H9 (cell line): ENCODE measurements at places on chromosomes 12 and 14. TPM values are rescaled to one million over a fixed set of nuclear protein-coding genes. Genes with fewer than 3 reads are reported as not detected.
A peak's percentile ranks its signal among the peaks of the same experiment; 100 is the strongest.

- no peak for DNase-seq
Measured at GRCh38 chr14:32129124-32129523, 52.0 kb downstream of the ARHGAP5 start.

GRCh38 chr14:55449116-55449515 is 8.7 kb upstream of the TBPL2 start:
- no peak for DNase-seq

- DNase-seq: peak; percentile 69
Measured at GRCh38 chr14:22391908-22392565, 197.0 kb downstream of the DAD1 start.

DNA sequence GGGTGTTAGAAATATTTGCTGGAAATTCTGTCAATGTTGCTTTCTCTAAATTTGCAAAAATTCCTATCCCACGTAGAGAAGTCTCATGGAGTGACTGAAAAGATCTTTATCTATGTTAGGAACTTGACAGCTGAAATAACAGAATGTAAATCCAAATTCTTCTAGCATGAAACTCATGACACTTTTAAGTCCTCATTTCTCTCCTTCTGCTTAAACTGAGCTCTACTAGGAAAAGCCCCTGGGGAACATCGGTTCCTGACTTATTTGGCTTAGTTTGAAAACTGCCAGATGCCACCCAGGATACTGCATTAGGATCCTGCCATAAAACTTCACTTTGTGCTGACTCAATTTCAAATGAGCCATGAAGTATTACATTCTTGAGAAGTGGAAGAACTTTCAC is 426.0 kb downstream of the GALC start:
- DNase-seq: no peak

GRCh38 chr12:94255006-94255405 is 106.6 kb downstream of the PLXNC1 start:
- DNase-seq: no peak

DNA sequence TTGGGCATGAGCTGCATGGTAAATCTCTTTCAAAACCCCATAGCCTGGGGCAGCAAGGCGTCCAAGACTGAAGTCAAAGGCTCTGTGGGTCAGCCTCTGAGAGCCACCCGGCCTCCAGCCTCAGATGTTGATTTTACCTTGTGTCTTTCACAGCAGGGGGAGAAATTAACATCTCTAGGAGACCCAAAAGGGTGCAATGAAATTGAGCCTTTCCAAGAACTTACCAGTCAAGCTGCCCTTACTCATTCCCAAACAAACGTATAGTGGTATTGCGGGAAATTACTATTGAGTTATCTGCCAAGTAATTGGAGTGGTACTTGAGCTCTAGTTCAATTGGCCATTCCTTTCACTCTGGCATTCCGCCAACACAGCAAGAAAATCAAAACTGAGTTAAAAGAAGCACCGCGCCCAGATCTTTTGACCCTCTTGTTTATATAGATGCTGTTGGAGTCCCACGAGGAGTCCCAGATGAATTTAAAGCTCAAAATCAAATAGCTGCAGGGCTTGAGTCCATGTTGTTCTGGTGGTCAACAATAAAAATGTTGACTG is 380.7 kb upstream of the SYT1 start:
- no peak for DNase-seq

GRCh38 chr12:107243341-107243740 is 150.0 kb upstream of the CRY1 start:
- no peak for DNase-seq

GRCh38 chr14:104975481-104976197 is 2.5 kb downstream of the AHNAK2 start:
- peak; percentile 55 for DNase-seq

DNA sequence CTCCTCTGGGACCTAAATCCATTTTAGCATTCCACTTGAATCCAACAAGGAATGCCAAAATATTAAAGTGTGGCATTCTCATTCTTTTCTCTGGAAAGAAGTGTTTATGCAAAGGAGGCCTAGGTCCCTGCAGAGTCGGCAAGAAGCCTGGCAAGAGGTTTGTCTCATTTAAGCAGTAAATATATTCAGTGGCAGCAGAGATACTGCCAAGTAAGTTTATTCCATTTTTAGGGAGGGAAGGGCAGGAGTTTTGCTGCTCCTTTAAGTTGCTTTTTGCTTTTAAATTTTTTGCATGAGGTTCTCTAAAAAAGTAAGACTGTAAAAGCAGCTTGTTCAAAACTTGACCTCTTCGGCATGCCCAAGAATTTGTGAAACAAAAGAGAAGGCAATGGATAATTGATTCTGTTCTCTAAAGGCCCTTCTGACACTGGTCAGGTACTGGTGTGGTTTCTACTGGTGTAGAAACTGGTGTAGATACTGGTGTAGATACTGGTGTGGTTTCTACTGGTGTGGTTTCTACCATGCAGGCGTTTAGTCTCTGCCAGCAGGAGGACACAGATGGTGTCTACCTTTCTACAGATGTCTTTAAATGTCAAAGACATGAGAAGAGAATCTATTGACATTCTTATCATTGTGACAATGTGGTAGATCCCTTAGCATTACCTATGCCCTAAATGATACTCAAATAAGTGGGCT is 107.3 kb downstream of the SAMD4A start:
- DNase-seq: no peak

GRCh38 chr12:25741917-25742316 is 188.8 kb upstream of the LMNTD1 start:
- no peak for DNase-seq

The JDP2 gene
- total RNA-seq: 22.8 and 24.7 TPM in 2 replicates

The TMEM132D gene
- total RNA-seq: 6.1 TPM in 2 replicates

The MYL6B gene
- total RNA-seq: 165 and 168 TPM in 2 replicates
